ENCODE measurements at places on chromosomes 16 and 17.

- DNase-seq, result no peak
These were observed 5.2 kb downstream of the AXIN2 start for GRCh38 chr17:65556014-65556909.

- DNase-seq, result no peak
These were observed 4.1 kb downstream of the TBKBP1 start for GRCh38 chr17:47697906-47698711.

DNA sequence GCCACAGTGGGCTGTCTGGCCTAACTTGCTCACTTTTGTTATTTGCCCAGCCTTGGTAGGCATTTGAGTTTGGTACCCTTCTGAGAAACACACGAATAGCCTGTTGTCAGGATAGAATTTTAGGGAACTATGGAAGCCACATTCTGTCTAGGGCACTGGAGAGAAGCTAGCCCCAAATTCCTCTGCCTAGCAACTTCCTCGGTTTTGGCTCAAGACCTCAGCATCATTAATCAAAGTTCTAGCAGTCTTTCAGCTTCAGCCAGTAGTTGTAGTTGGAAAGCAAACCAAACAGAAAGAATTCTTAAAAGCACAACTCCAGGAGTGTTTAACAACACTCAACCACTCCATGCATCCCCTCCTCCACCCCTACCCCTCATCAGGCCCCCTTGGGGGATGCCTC is 572.1 kb upstream of the PSMD7 start:
- no peak for DNase-seq

DNA sequence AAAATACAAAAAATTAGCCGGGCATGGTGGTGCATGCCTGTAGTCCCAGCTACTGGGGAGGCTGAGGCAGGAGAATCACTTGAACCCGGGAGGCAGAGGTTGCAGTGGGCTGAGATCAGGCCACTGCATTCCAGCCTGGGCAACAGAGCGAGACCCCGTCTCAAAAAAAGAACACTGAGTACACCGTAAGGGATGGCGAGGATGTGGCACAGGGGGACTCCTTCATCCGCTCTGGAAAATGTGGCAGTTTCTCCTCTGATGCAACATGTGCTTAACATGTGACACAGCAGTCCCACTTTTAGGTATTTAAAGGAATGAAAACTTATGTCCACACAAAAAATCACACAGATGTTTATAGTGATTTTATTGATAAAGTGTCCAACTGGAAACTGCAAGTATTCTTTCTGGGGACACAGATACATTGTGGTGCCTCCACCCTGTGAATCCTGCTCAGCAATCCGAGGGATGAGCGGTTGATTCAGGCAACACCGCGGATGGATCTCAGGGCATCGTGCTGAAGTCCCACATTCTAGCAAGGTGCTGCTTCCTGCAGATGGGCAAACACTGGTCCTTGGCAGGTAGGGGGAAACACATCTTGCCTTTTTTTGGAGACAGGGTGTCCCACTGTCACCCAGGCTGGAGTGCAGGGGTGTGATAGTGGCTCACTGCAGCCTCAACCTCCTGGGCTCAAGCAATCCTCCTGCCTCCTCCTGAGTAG is 3.5 kb upstream of the C16orf95 start:
- no peak for DNase-seq

DNA sequence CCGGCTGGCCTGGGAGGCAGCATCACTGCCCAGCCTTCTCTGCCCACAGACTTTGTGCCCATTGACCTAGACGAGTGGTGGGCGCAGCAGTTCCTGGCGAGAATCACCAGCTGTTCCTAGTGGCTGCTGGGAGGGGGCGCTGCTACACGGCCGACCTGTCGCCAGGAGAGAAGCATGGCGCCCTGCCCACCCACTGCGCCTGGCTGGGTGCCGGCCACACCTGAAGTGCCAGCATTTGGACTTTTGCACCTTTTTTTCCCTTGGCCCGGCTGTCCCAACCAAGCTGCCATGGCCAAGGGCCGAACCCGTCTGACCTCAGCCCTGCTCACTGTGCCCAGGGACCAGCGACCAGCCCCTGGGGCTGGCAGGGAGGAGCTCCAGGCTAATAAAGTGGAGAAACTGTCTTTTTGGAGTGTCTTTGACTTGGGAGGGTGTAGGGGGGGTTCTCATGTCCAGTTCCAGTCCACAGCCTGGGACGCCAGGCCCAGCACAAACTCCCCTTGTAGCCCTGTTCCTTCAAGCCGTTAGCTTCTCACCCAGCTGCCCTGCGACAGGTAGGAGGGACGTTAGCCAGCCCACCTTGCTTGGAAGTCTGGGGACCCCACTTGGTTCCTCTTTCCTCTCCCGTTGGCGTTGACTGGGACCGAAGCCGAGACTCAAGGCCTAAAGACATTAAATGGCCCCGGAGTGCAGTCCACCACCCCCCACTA is 939 bp upstream of the WDR90 start:
- no peak for DNase-seq

DNA sequence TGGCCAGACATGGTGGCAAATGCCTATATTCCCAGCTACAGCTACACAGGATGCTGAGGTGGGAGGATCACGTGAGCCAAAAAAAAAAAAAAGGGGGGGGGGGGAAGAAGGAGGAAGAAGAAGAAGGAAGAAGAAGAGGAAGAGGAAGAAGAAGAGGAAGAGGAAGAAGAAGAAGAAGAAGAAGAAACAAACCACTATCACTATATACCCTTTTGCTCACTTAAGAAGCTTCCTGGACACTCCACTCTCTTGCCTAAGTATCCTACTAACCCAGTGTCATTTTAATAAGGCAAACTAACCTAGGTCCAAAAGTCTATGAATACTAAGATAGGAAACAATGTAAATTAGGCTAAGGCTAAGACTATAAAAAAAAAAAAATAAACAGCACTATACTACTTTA is 54.8 kb downstream of the GPATCH8 start:
- no peak for DNase-seq

- no peak for DNase-seq
These were observed 1.4 kb downstream of the ZSWIM7 start for GRCh38 chr17:15998031-15998562.

GRCh38 chr16:80723091-80723490 is 81.3 kb downstream of the CDYL2 start:
- no peak for DNase-seq

DNA sequence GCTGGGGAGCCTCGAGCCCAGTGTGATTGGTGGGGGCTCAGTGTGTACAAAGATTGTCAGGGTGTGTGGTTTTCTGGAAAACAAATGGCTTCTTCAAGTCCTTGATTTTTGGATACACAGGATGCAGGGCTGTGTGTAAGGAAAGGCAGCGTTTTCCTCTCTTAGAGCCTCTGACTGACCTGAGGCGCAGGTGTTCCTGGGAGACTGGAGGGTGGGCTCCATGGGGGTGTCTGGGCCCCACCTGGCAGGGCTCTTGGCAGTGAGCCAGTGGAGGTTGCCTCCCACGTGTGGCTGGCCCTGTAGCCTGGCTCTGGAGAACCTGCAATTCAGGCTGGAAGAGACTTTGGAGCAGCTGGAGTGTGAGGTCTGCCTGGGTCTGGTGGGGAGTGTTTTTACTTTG is 5.0 kb downstream of the FOXK2 start:
- no peak for DNase-seq

GRCh38 chr17:34502426-34502825 is 77.0 kb upstream of the TMEM132E start:
- DNase-seq, result no peak

DNA sequence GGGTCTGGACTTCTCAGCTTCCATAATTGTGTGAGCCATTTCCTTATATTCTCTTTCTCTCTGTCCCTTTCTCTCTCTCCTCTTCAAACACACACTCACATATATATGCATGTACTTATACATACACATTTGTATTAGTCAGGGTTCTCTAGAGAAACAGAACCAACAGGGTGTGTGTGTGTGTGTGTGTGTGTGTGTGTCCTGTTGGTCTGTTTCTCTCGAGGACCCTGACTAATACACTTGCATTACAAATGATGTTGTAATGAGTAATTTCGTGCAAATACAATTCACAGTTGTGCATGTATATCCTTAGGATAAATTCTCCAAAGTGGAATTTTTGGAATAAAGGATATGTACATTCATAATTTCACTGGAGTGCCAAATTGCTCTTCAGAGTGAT is 115.3 kb downstream of the NPIPB5 start:
- no peak for DNase-seq

- no peak for DNase-seq
These were observed 3.7 kb downstream of the SOCS3 start for GRCh38 chr17:78356101-78356713.

GRCh38 chr16:9932919-9933653 is 249.1 kb downstream of the GRIN2A start:
- no peak for DNase-seq

DNA sequence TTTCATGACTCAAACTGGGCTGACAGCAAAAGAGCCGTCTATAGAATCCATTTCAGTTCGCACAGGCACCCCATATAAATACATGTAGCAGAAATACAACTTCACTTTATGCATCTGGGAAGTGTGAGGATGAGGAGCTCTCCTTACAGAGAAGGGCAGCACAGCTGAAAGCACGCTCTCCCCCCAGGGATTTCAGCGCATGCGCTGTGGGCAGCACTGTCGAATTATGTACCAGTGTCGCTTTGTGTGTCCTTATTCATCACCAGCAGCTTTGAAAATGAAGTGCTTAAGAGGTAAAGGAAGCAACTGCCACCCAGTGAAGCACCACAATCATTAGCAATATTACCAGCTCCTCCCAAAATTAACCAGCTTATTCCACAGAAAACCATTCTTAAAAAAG is 39.9 kb downstream of the CEP95 start:
- DNase-seq, result no peak

- DNase-seq, result no peak
These were observed 15.5 kb upstream of the MMD start for GRCh38 chr17:55437159-55437605.

GRCh38 chr16:79758615-79759346 is 158.2 kb upstream of the MAF start:
- no peak for DNase-seq

DNA sequence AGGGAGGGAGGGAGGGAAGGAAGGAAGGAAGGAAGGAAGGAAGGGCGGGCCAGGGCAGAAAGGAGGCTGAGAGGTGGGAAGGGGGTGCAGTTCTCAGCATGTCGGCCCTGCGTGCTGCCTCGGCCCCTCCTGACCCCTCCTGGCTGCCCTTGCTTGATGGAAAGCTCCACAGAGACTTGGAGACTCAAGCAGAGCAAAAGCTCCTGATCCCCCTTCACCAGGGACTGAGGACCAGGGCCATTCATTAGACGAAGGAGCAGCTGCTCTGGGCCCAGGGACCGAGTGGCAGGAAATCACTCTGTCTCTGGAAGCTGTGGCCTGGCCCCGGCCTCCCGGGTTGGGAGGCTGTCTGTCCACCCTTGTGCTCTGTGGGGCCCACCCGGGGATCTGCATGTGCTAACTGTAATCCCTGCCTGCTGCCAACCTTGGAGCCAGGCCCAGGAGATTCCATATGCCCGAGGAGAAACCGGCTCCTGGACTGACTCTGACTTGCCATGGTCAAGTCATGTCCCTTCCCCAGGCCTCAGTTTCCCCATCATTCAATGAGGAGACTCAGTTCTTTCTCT is 27.4 kb upstream of the C1QL1 start:
- no peak for DNase-seq

DNA sequence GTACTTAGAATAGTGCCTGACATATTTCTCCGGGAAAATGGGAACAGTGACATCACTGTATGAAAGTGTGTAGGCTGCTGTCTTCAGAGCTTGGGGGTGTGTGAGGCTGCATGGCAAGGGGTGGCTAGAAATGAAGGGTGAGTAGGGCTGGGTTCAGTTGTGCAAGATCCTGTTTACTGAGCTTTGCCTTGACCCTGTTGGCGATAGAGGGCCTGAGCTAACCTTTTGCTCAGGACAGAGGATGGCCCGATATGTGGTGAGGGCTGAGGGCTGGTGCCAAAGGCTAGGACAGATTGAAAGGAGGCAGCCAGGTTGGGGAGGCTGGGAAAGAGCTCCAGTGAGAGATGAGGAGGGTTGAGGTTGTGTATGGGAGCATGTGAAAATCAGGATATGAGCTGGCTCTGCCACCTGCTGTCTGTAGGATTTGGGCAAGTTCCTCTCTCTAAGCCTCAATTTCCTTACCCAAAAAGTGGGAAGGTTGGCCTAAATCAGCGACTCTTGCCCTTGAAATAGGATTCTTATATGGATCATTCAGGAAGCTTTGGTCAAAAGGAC is 6.0 kb upstream of the CCL1 start:
- no peak for DNase-seq

DNA sequence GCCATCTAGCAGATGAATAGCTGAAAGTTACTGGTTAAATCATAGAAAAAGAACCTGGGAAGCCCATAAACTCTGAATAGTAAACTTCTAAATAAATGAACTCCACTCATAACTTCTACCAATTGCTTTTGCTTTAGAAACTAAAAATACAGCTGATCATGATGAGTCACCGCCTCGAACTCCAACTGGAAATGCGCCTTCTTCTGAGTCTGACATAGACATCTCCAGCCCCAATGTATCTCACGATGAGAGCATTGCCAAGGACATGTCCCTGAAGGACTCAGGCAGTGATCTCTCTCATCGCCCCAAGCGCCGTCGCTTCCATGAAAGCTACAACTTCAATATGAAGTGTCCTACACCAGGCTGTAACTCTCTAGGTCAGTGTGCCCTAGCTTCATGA is 9.7 kb downstream of the KAT7 start:
- DNase-seq, result no peak

GRCh38 chr16:31090540-31090939 is 1.8 kb upstream of the PRSS53 start:
- DNase-seq, result no peak

GRCh38 chr16:79932572-79932971 is 332.0 kb upstream of the MAF start:
- peak; percentile 40 for DNase-seq

GRCh38 chr17:80876950-80877728 is 114.5 kb upstream of the CHMP6 start:
- DNase-seq, result no peak

DNA sequence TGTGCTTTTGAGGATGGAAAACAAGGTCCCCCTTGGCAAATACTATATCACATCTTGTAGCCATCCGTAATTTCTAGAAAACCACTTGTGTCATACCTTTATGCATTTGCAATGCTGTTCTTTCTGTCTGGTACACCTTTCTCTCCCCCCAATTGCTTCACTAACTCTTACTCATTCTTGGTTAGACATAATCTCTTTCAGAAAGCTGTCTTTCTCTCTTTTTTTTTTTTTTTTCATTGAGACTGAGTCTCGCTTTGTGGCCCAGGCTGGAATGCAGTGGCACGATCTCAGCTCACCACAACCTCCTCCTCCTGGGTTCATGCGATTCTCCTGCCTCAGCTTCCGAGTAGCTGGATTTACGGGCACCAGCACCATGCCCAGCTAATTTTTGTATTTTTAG is 94.9 kb upstream of the C17orf78 start:
- DNase-seq, result no peak

DNA sequence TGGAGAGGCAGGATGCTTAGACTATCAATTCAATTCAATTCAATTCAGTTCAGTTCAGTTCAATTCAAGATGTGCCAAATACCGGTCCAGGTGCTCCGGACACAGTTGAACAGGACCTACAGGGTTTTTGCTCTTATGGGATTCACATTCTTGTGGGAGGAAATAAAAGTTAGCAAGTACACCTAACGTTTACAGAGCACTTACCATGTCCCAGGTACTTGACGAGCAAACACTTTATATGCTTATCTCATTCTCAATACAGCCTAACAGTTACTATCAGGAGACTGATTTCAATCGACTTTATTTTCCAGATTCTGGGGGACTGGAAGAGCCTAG is 467 bp upstream of the GDE1 start:
- DNase-seq, result no peak
